ENCODE measurements at places on chromosomes 4 and X.

DNA sequence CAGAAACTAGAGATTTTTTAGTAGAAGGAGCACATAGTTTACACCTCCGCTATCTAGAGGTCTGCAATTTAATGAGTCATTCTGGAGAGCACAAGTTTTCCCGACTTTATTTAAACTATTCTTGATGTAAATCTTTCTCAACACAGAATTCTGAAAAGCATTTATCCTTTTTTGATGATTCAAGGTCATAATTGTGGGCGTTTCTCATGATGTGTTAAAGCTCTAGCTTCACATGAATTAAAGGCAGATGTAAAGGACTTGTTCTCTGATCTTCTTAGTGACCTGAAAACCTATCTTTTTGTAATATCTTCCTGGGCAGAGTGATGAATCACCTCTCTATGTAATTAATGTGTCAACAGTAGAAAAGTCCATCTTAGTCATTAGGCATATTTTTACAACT is 128.8 kb downstream of the COMMD8 start:
- DNase-seq = no peak

DNA sequence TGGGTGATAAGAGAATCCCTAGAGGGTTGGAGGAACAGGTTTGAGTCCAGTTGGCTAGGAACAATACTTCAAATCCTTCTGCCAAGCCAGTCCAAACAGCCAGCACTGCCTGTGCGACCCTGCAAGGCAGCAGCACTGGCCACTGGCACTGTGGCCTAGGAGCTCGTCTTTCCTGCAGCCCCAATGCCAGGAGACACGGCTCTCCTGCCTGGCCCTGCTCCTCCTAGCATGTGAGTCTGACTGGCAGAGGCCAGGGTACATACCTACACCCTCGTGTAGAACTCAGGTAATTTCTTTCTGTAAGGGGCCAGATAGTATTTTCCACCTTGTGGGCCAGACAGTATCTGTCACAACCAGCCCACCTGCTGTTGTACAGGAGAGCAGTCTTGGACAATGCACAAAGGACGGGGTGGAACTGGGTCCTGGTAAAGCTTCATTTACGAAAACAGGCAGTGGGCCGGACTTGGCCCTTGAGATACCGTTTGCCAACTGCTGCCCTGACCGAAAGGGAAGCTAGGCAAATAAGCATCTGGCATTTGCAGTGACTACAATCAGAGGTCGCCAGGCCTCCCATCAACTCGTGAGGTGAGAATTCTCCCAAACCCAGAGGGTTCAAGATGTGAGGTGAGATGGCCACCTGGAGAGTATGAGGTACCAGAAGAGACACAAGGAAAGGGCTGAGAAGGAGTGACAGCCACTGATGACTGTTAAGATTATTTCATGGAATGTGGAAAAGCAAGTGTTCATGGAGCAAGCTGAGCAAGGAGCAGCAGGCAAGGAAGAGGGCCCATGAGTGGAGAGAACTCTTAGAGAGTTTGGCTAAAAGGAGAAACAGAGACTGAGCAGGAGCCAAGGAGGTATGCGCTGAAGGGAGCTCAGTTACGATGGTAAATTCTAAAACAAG is 29.8 kb upstream of the IRAK1 start:
- no peak for DNase-seq

DNA sequence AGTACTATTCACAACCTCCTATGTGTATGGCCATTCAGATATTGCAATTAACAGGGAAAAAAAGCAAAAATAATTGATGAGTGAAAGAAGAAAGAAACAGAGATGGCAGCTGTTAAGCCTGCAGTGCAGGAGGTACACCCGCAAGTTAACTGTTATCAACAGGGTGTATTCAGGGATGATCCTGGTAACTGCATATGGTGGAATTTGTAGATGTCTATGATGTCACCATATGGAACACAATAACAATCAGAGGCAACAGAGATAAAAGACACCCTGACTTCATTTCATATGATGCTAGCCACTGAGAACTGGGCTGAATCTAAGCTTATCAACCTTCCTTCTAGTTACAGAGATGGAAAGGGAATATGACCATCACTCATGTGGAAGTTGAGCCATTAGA is 96.5 kb downstream of the PDGFC start:
- DNase-seq = no peak

- DNase-seq = no peak
These were observed 33.9 kb downstream of the RNF150 start for GRCh38 chr4:141099326-141099725.

GRCh38 chrX:12488771-12489170 is 302.4 kb upstream of the PRPS2 start:
- no peak for DNase-seq

- no peak for DNase-seq
These were observed 65.6 kb downstream of the RAB40A start for GRCh38 chrX:103453655-103454054.

DNA sequence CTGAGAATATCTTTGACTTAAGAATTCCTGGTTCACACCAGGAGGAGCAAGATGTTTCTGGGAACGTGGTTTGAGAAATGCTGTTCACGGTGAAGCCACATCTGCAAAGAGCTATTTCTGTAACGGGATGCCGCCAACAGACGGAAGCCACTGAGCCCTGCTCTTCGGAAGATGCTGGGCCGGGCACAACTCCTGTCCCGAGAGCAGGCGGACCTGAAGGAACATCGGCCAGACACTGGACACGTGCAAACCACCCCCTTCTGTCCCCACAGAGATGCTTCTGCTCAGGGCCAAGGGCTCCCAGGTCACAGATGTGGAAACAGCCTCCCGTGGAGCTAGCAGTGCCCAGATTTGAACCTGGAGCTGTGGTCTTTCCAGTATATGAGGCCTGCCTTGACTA is 24.3 kb downstream of the HMX1 start:
- no peak for DNase-seq

GRCh38 chr4:81833576-81833975 is 361.9 kb upstream of the RASGEF1B start:
- DNase-seq = peak; percentile 88

DNA sequence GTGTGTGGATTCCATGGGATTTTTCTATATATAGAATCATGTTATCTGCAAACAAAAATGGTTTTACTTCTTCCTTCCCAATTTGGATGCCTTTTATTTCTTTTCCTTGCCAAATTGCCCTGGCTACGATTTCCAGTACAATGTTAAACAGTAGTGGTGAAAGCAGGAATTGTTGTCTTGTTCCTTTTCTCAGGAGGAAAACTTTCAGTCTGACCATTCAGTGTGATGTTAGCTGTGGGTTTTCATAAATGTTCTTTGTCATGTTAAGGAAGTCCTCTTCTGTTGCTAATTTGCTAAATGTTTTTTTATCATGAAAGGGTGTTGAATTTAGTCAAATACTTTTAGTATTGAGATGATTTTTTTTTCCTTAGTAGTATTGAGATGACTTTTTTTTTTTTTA is 10.9 kb downstream of the SAP30 start:
- DNase-seq = peak; percentile 26

GRCh38 chr4:159104694-159105414 is 2.0 kb downstream of the RAPGEF2 start:
- DNase-seq = peak; percentile 50

GRCh38 chr4:21195682-21196081 is 495.4 kb downstream of the PACRGL start:
- no peak for DNase-seq

DNA sequence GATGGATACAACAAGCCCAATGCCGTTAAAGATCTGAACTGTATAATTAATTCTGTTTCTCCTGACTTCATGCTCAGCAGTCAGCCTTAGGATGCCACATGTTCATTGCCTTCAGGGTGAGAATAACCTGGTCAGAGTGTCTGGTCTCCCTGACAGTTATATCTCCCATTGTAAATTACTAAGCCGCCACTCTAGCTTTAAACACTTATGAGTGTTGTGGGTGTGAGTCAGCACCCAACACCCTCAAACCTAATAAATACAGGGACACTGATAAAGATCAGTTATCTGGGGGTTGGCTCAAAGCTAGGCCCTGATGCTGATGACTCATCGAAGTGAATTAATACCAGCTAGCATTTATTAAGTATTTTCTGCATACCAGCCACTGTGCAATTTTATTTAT is 64.9 kb upstream of the DYNLT3 start:
- no peak for DNase-seq

- peak; percentile 7 for DNase-seq
These were observed 63.5 kb downstream of the GPC3 start for GRCh38 chrX:133921764-133922389.

- DNase-seq = no peak
These were observed 859.5 kb downstream of the STIM2 start for GRCh38 chr4:27720010-27720766.

- DNase-seq = no peak
These were observed 21.4 kb downstream of the SH3RF1 start for GRCh38 chr4:169249214-169249973.

Measured in pons (tissue), 1 donor.